ENCODE measurements at places on chromosomes 11 and 22.

GRCh38 chr11:91773090-91773489 is 451.5 kb upstream of the FAT3 start:
- no peak for DNase-seq

DNA sequence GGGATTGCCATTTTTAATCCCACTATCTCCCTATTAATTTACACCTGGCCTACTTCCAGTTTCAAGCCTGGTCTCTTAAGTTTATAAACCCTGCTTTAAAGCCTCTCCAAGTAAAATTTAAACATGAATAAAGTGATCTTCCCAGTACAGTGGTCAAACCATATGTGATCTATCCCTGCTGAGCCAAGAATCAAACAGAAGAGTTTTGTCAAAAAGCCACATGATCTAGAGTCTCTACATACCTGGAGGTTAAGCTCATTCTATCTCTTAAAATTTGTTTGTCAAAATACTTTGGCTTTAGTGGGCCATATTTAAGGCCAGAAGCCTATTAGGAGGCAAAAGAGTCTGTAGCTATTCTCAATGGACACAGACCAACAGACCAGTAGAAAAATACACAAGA is 42.9 kb upstream of the DDI1 start:
- no peak for DNase-seq

DNA sequence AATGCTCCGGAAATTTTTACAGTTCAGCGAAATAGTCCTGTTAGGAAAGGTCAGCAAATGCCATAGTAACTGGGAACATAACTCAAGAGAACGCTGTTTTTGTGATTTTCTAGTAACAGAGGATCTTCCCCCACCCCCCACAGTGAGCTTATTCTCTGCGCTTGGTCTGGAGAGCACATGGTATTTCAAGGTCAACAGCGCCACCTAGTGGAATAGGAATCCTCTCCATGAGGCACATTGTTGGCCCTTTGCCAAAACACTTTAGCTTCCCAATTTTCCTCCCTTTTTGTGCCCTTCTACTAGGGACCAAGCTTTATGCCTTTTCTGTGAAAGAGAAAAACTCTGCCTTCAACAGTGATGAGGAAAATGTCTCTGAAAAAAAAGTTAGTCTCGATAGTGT is 13.2 kb upstream of the OR4C12 start:
- DNase-seq, result no peak

GRCh38 chr22:41446057-41446501 is 522 bp downstream of the TOB2 start:
- no peak for DNase-seq

DNA sequence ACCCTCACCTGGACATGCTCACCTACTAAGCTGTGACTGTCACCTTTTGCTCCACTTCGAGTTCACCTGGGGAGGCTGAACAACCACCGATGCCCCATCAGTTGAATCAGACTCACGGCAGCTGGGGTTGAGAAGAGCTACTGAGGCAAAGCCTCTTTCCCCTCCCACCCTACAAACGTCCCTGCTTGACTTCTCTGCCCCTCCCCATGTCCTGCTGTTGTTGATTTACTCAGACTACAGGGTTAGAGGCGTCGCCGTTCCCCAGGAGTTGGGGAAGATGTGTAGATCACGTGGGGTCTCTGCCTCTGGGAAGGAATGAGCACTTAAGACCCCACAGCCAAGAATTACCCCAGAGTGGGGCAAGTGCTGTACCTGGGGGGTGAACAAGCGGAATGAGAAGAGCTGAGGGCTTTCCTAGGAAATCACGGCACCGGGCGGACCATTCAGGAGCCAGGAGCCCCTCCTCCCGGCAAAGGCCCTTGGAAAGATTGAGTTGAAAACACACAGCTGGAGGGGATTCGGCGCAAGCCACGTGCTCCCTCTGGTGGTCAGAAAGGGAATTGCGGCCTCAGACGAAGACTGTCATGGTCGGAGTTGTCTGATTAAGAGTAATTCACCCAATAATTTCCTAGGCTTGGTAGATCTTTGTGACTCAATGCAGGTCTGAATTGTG is 7.0 kb downstream of the FXYD2 start:
- DNase-seq, result peak; percentile 79

DNA sequence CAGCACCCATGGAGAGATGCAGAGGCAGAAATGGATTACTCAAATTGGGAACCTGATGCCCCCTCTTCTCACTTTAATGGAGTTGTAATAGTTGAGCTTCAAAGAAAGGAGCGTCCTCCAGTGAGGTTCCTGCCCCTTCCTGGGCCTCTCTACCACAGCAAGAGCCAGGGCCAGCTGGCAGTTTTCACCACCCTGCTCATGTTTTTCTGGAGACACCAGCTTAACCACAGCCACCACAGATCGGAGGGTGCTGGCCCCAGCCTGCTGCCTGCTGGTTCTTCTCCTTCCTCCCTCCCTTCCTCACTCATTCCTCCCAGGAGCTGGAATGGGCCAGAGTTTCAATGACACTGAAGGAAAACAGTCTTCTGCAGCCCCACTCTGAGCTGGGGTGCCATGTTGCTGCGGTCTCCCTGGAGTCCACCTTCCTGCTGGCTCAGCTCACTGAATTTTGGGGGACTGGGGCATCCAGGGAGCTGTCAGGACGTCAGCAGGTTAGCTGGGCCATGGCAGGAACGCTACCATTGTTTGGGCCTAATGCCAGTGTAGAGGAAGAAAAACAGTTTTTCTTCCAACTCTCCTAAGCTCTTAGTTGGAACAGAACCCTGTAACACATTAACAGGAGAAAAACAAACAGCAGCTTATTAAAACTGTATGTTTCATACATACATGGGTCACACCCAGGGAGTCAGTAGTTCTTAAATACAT is 57.7 kb downstream of the TRAF6 start:
- DNase-seq, result peak; percentile 40

DNA sequence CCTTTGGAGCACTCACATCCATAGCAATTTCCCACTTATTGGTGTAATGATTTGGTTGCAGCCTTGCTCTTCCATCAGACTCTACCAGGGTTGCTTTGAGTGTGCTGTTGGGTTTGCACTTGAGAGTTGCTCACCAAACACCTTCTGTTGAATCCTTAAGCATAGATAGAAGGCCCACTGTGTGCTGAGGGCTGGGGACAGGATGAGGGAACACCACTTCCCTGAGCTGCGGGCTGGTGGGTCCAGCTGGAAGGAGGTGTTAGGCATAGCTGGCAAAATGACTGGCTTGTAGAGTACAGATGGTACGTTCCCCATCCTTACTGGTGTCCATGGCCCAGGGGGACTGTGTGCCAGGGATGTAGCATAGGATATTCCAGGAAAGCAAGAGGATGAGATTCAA is 3.9 kb downstream of the PRDM11 start:
- DNase-seq, result no peak

GRCh38 chr11:119895981-119896380 is 167.0 kb upstream of the NECTIN1 start:
- DNase-seq, result no peak

GRCh38 chr22:30336752-30337460 is 10.2 kb upstream of the TBC1D10A start:
- no peak for DNase-seq

- DNase-seq, result no peak
Observed at GRCh38 chr11:115761348-115761747, 257.1 kb upstream of the CADM1 start.

DNA sequence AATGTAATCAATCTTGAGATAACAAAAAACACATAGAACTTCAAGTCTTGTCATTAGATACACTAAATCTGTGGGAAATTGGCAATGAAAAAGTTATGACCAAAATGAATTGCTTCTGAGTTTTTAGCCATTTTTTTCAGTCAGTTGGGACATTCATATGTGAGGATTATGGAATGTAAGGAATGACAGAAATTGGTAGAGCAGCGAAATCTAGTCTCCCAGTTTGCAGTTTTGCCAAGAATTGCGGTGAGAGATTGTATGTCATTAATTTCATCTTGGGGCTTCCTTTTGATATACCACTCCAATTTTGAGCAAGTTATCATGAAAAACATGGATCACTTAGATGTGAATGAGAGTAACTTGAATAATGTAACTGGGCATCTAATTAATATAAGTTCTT is 49.9 kb downstream of the SIK2 start:
- no peak for DNase-seq

DNA sequence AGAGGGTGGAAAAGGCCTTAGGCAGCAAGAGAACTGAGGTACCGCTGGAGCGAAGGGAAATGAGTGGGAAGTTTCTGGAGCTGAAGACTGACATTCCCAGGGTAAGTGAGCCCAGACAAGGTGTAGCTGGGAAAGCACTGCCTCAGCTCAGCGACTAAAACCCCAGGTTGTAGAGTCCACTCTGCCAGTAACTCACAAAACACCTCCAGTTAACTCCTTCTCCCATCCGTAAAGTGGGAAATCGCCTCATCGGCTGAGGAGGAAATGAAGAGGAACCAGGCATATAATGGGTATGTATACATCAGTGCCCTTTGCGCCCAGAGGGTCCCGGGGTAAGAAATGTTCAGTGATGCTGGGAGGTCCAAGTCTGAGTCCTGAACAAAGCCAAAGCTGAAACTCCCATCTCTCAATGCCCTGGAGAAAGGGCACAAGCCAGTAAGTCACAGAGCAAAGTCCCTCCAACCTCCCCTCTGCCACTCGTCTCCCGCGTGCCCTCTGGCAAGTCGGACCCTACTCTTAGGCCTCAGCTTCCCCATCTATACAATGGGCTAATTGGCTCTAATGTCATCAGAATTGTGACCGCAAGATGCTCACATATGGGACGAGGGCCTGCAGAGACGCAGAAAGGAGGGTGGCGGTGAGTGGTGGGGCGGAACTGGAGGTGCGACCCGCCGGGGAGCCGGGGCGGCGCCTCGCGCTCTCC is 588 bp downstream of the VPS37C start:
- DNase-seq, result no peak

- peak; percentile 24 for DNase-seq
Observed at GRCh38 chr11:33543823-33544222, 156.8 kb downstream of the C11orf91 start.

DNA sequence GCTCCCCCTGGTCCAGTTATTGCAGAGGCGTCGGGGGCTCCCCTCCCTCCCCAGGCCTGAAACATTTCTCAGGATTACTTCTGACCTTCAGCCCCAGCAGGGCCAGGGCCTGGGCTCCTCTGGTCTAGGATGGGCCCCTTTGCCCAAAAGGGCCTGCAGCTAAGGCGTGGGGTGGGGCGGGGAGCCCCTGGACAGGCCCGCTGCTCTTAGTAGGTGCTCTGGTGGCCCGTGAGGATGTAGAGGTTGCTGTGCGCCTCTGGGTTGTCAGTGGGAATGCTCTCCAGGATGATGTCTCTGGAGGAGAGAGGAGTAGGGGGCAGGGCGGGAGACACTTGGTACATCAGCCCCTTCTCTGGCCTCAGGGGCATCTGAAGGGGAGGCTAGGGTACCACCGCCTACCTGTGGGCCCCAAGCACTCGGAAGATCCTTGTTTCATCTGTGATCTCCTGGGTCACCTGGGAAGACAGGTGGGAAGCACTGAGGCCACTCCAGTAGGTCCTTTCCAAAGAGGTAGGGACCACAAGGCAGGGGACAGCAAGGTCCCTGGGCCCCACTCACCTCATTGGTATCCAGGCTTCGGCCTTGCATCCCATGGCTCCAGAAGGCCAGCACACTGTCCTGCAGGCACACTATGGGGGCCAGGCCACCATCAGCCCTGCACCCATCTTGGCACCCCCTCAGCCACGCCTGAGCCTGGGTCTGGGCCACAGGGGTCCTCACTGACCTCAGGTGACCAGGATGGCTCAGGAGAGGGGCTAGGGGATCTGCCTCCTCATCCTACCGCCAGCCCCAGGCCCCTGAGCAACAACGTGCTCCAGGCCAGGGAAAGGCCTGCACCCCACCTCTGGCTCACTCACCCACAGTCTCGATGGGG is 11.2 kb upstream of the SF1 start:
- no peak for DNase-seq

GRCh38 chr22:44445731-44446130 is 52.3 kb downstream of the RTL6 start:
- no peak for DNase-seq

GRCh38 chr11:1481861-1482441 is 4.6 kb downstream of the MOB2 start:
- DNase-seq, result no peak

DNA sequence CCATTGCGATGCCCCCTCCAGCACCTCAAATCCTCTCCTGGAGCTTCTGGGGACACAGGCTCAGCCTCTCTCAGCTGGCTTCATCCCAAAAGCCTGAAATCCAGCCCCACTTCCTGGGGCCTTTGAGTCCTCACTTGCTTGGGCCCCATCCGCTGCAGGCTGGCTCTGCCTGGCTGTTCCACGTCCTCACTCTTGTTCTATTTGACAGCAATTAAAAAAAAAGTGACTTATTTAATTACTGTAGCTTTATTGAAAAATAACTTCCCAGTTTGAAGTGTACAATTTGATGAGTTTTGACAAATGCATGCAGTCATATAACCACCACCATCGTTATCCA is 27.2 kb downstream of the PARVG start:
- DNase-seq, result no peak

DNA sequence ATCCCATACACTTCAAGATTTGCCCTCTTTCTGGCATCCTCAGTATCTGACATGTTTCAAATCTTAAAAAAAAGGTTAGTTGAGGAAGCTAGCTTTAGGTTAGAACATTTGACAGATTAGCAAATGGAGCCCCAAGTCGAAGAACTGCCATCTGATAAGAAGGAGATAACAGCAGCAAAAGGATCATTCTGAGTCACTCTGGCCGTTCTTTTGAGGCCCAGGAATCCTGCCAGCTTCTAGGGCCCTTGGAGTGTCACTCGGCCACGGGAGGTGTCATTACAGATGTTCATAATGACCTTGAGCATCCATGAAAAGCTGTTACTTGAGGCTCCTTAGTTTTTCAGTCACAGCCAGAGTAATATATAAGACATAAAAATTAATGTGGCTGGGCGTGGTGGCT is 132.1 kb upstream of the RASSF10 start:
- no peak for DNase-seq

GRCh38 chr11:60840470-60841430 is 1.2 kb upstream of the CCDC86 start:
- peak; percentile 93 for DNase-seq

- no peak for DNase-seq
Observed at GRCh38 chr11:130216591-130217132, 57.1 kb downstream of the ST14 start.

GRCh38 chr11:120011836-120012235 is 126.1 kb downstream of the TRIM29 start:
- no peak for DNase-seq

DNA sequence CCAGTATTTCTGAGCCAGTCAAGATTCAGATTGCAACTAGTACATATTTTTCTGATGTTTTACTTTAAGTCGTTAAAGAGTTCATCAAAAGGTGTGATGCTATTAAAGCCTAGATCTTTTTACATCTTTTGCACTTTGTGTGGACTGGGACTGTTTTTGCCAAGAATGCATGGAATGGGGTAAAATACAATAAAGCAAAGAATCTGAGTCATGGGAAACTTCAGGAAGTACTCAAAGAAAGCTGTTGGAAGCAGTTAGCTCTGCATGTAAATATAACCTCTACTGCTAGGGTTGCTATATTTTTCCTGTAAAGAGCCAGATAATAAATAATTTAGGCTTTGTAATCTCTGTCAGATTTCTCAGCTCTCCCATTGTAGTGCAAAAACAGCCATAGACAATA is 20.9 kb downstream of the ATXN10 start:
- DNase-seq, result peak; percentile 48

DNA sequence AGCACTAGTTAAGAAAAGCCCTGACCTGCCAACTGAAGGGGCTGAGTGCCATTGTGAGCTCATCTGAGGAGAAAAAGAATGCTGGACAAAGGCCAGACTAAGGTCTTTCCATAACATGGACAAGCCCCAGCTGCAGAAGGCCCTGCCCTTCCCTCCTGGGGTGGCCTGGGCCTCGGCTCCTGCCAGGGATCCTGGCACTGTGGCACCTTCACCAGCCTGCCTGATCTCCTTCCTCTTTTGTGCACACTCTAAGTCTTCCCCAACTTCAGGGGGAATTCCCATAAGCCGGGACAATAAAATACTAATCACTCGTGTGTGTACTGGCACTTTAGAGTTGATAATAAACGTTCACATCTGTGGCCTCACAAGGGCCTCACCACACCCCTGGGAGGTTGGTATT is 9.9 kb downstream of the TMPRSS13 start:
- DNase-seq, result no peak
